ENCODE measurements at places on chromosomes 3 and 15.

- no peak for DNase-seq
Measured at GRCh38 chr3:167749209-167749608, 13.7 kb downstream of the SERPINI1 start.

- no peak for DNase-seq
Measured at GRCh38 chr3:53248161-53248560, 7.7 kb downstream of the TKT start.

DNA sequence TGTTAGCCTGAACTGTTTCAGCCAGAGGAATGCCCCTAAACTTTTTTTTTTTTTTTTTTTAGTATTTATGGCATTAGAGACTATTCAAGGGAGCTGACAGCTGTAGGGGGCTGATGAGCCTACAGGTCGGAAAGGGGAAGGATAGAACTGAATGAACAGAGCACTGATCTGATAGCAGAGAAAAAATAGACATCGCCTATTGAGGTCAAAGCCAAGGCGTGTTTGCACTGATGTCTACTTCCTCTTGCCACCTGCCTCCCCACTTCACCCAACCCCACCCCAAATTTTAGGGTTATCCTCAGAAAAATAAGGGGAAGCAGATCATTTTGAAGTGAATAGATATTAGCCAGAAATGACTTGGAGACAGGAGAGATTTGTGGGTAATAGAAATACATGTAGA is 3.0 kb upstream of the ZMAT3 start:
- no peak for DNase-seq

- peak; percentile 58 for DNase-seq
Measured at GRCh38 chr3:56764904-56765547, 36.7 kb downstream of the ARHGEF3 start.

- DNase-seq, result no peak
Measured at GRCh38 chr15:82763361-82764116, 42.3 kb downstream of the FSD2 start.

DNA sequence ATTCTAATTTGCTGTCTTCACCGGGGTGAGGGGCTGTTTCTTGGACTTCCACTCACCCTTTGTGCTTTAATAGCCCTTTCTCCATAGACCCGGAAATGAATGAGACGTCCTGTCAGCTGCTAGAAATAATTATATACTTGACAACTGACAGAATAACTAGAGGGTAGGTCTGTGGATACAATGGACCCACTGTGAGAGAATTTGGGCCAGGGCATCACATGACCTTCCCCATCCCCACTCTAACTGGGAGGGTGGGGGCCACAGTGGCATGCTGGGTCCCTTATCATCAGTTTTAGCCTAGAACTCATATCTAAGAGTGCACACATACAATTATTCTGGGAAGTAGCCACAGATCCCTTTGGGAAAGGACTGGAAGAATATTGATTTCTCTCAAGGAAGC is 25.9 kb upstream of the MINAR1 start:
- no peak for DNase-seq

DNA sequence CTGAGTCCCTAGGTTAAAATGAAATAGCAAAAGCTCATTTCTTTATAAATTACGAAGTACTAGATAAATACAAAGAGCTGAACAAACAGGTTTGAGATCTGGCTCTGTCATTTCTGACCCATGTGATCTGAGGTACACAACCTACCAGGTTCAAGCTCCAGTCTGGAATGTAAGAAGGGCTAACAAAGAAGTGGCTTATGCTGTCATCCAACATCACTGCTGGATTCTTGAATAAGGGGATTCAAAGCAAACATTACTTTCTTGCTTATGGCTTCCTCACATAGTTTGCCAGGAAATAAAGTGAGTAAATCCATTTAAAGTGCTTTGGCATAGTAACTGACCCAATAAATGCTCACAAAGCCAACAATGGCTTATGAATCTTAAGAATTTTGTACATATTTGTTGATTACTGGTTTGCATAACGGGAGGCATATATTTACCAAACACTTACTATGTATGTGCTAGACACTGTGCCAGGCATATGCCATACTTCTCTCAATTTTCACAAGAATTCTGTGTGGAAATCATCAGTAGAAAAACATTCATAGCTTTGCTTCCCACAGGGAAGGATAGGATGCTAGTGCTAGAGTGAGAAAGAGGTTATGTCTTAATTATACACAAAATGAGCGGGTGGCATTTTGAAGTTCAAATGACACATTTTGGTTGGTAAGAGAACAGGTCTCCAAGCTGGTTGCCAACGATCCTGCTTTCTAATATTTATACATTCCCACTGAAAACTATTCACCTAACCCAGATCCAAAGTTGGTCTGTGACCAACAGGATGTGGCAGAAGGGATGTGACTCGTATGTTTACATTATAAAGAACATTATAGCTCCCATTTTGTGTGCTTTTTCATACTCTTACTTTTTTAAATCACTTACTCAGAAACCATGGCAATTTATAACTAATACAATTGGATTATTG is 38.7 kb upstream of the CSPG5 start:
- peak; percentile 68 for DNase-seq

DNA sequence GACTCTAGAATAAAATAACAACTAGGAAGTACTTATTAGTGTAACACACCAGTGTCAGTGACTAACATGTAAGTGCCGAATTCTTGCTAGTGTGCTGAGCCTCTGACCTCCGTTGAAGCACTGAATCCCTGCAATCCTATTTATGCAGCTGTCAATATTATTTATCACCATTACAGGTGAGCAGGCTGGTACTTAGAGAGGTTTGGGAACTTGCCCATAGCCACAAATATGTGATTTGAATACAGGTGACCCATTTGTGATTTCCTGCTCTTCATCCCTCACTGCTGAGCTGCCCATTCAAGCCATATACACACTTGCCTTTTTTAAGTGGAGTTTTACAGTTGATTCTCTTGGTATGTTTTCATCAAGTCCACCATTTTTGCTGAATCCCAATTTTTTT is 12.2 kb downstream of the EIF4E3 start:
- no peak for DNase-seq

GRCh38 chr3:134597390-134597970 is 53.3 kb downstream of the KY start:
- no peak for DNase-seq

GRCh38 chr3:152870027-152870426 is 35.1 kb downstream of the P2RY1 start:
- DNase-seq, result no peak

DNA sequence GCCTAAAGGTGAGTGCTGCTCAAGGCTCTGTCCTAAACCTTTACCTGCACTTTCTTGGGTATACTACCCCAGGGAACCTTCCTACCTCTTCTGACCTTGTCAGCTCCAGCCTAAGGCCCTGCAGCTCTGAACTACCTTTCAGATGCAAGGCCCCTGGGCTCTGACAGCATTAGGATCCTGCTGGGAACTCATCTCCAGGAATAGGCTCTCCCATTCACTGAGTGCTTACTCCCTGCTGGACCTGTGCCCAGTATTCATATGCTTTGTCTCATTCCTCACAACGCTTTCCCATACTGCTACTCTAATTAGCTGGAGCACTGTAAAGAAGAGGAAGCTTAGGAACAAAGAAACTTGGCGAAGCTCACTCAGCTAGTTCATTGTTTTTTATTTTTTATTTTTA is 53.8 kb upstream of the RAB6B start:
- DNase-seq, result no peak

- DNase-seq, result no peak
Measured at GRCh38 chr3:126941721-126942270, 41.1 kb upstream of the PLXNA1 start.

- DNase-seq, result no peak
Measured at GRCh38 chr3:133301731-133302130, 98.1 kb upstream of the BFSP2 start.

- no peak for DNase-seq
Measured at GRCh38 chr3:126104028-126104635, 20.2 kb upstream of the SLC41A3 start.

DNA sequence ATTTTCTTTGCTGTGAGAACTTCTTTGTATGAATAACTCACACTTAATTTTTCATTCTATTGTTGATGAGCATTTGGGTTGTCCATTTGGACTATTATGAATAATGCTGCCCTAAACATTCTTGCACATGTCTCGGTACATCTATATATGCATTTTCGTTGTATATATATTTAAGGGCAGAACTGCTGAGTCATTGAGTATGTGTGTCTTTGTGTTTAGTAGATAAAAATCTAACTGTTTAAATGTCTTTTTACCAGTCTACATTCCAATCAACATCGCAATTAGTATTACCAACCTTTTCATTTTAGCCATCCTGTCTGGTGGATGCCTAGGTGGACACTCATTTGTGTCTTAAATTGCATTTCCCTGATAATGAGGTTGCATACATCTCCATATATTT is 144.4 kb downstream of the UACA start:
- DNase-seq, result no peak

DNA sequence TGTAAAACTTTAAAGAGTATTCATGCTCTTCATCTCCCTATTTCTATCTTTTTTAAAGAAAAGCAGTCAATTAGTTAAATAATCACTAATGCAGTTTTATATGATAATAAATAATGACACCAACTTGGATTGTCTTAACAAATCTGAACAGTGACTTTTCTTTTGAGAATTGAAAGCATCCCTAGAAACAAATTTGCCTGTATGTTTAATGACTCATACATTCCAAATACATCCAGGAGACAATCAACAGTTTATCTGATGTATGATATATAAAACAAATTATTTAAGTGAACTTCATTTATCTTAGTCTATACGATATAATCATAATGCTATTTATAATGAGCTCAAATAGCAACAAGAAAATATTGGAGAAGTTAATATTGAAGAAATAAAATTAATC is 78.0 kb downstream of the ALCAM start:
- no peak for DNase-seq

DNA sequence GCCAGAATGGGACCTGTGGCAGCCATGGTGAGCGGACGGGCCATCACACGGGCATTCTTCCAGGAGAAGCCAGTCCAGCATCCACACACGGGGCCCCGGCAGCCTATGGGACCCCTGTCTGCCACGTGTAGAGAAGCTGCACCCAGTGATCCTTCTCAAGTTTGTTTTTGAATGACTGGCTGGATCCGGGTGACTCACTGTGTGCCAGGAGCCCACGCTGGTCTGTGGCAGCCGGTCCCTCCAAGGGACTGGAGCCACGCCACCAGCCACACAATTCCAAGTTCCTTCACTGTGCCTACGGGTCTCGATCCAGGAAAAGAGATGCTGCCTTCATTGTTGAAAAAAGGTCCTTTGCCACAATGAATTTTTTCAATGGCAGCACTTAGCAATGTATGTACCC is 58.1 kb downstream of the ATP10A start:
- no peak for DNase-seq

- no peak for DNase-seq
Measured at GRCh38 chr15:87733541-87733941, 523.0 kb downstream of the NTRK3 start.

DNA sequence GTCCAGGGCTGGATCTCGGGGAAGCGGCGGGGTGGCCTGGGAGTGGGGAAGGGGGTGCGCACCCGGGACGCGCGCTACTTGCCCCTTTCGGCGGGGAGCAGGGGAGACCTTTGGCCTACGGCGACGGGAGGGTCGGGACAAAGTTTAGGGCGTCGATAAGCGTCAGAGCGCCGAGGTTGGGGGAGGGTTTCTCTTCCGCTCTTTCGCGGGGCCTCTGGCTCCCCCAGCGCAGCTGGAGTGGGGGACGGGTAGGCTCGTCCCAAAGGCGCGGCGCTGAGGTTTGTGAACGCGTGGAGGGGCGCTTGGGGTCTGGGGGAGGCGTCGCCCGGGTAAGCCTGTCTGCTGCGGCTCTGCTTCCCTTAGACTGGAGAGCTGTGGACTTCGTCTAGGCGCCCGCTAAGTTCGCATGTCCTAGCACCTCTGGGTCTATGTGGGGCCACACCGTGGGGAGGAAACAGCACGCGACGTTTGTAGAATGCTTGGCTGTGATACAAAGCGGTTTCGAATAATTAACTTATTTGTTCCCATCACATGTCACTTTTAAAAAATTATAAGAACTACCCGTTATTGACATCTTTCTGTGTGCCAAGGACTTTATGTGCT is 527 bp downstream of the B2M start:
- no peak for DNase-seq

DNA sequence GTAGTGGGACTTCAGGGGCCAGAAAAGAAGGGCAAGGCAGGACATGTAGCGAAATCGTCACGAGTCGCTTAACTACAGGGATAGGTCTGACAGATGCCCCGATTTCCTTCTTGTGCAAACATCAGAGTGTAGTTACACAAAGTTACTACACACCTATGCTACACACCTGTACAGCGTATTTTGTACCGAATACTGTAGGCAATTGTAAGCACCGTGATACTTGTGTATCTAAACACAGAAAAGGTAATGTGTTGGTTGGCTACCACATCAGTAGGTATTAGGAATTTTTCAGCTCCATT is 515 bp upstream of the MTHFS start:
- no peak for DNase-seq

- no peak for DNase-seq
Measured at GRCh38 chr15:96285729-96286254, 44.7 kb upstream of the NR2F2 start.

DNA sequence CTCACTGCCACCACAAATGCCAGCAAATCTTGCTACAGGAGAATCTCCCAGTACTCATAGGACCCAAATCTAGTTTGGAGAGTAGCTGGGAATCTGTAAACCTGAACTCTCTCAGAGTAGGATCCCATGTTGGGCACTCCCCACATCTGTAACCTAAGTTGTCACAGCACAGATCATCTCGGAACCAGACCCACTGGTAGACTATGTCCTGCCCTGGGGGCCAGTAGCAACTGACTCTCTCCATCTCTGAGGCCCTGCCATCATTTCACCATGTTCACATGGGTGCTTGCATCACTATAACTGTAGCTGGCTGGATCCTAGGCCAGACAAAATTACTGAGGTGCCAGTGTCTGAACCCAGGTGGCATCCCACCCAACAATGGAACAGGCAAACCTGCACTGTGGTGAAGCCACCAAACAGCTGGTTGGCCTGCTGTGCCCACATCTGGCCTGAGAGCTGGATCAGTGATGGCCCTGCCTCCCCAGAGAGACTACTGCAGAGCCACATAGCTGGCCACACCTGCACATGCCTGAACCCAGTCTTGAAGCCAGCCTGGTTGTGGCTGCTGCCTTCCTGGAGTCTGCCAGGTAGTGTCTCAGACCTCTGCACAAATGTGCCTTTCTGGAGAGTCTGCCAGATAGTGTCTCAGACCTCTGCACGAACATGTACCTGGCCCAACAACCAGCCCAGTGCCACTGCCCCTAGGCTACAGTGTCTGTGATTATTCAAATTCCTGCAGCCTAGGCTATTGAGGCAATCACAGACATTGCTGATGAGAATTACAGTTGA is 82.0 kb downstream of the ISL2 start:
- no peak for DNase-seq

DNA sequence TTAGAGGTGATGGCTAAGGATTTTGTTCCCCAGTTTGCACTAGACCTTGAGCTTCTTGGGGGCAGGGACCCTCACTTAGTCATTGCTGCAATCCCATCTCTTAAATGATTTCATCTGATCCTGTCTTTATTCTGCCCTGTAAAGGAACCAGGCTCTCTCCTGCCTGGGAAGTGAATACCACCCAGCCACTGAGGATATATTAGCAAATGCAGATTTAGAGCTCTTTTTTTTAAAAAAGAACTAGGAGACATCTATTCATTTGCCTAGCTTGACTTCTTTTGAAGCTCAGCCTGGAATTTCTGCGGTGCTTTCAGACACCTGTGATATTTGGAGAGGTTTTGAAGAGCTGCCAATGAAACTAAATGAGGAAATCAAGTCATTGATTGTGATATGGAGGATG is 41.8 kb downstream of the CA12 start:
- DNase-seq, result no peak

GRCh38 chr3:69178838-69179739 is 56.7 kb upstream of the LMOD3 start:
- no peak for DNase-seq

- no peak for DNase-seq
Measured at GRCh38 chr15:46442901-46443590, 808.2 kb downstream of the SQOR start.

All from LNCaP clone FGC (cell line).